ENCODE measurements at places on chromosomes 3 and 15.

- DNase-seq, result no peak
Observed at GRCh38 chr3:43372007-43372740, 85.8 kb downstream of the SNRK start.

GRCh38 chr3:159654183-159655134, 334.2 kb upstream of the IL12A start:
- no peak for DNase-seq

DNA sequence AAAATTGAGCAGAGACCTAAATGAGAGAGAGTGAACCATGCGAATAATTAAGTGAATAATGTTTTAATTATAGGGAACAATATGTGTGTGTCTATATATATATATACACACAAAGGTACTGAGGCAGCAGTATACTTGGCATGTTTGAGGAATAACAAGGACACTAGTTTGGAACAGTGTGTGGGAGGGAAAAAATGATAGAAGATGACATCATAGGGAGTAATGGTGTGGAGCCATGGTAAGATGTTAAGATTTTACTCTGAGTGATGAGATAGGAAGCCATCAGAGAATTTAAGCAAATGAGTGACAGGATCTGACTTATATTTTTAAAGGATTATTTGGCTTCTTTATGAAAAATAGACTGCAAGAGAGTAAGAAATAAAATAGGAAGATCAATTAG, 29.1 kb downstream of the DTWD1 start:
- no peak for DNase-seq

GRCh38 chr3:160796813-160797164, 40.8 kb downstream of the PPM1L start:
- no peak for DNase-seq

- DNase-seq, result no peak
Observed at GRCh38 chr15:46773016-46773415, 944.3 kb upstream of the SEMA6D start.

DNA sequence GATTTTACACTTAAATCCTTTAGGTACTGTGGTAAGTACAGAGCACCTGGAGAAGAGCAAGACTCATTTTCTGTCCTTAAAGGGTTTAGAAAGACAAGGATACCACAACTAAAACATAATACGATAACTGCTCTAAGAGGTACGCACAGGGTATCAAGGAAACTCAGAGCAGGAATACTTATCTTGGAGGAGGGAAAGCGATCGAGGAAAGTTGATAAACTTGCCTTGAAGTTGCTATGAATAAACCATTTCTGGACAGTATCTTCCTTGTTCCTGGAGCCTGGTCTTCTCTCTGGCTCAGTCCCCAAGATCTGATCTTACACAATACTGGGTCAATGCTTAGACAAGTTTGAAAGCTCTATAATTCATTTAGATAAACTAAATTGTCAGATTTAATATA, 17.6 kb upstream of the GATM start:
- DNase-seq, result no peak

DNA sequence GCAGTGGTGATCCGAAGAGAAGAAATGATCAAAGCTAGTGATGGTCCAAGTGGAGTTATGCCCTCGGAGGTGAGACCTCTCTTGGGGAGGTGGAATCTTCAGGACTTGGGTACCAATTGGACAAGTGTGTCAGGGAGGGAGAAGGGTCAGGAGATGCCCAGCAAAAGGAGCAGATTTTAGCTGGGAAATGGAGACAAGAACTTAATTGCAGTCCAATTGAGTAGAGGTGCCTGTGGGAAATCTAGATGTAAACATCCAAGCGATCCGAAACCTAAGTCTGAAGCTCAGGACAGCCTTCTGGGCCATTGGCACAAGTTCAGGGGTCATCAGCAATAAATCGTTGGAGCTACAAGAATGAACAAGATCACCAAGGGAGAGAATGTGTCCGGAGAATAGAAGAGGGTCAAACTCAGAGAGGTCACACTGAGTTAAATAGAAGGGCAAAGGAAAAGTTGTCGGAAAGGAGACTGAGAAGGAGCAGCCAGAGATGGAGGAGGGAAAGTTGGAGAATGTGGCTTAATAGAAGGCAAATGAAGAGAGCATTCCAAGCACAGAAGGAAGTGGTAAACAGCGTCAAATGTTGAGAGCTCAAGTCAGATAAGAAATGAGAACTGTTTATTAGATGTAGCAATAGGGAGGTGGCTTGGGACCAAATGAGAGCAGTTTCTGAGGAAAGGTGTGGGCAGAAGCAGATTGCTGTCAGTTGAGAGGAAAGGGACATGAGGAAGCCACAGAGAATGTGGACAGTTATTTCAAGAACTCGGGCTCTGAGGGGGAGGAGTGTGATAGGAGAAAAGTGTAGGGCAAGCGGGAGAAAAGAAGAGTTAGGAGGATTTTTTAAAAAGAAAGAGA, 64.2 kb upstream of the FNDC3B start:
- DNase-seq, result no peak

GRCh38 chr3:42746455-42747450, 26.3 kb downstream of the CCDC13 start:
- DNase-seq, result no peak

DNA sequence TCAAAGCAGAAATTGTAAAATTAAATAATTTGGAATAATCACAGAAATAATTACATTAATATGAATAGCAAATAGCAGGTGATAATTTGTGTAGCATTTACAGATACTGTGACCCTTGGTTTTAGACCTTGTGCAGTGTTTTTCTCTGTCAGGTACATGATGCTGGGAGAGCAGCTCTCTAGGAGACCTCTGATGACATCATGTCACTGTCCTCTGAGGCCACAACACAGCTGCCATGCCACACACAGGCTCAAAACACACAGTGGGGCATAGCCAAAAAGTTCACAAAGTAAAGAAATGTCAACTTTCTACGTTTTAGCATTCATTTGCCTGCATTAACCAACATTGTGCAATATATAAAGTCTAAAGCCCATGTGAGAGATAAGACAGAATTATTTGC, 71.8 kb upstream of the ZBTB20 start:
- DNase-seq, result no peak

DNA sequence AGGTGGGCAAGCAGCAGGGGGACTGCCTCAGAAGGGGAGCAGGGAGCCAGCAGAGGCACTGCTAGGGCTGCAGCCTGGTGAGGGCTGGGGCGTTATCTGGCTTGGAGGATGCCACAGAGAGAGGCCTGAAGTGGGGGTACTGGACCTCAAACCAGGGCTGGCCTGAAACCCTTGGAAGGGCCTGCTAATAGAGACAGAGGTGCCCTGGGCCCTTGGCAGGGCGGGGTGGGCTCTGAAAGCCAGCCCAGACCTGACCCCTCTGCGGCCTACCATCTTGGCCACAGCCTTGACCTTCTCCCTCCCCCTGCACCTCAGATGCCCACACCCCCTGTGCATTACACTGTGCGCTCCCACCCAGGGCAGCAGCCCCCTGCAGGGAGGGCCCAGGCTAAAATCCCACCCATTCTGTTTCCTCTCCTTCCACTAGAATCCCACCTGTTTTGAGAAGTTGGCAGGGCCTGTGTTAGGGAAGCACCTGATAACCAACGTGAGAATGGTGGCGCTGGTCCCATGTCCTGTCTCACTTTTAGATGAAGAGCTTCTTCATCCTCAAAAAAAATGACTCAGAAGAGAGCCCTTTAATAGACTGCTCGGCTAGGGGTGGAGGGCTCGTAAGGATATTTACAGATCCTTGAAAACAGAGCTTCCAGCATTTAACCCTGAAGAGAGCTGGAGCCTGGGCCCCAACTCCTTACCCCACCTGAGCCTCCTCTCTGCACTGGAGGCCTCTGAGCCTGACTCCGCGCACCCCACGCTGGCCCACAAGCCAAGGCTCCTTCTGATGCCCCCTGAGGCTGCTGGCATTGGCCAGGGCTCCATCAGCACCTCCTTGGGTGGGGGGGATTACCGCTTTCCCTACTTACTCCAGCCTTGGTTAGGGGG, 29.8 kb downstream of the LOXL1 start:
- no peak for DNase-seq

- no peak for DNase-seq
Observed at GRCh38 chr15:89828281-89829145, 13.9 kb upstream of the ANPEP start.

DNA sequence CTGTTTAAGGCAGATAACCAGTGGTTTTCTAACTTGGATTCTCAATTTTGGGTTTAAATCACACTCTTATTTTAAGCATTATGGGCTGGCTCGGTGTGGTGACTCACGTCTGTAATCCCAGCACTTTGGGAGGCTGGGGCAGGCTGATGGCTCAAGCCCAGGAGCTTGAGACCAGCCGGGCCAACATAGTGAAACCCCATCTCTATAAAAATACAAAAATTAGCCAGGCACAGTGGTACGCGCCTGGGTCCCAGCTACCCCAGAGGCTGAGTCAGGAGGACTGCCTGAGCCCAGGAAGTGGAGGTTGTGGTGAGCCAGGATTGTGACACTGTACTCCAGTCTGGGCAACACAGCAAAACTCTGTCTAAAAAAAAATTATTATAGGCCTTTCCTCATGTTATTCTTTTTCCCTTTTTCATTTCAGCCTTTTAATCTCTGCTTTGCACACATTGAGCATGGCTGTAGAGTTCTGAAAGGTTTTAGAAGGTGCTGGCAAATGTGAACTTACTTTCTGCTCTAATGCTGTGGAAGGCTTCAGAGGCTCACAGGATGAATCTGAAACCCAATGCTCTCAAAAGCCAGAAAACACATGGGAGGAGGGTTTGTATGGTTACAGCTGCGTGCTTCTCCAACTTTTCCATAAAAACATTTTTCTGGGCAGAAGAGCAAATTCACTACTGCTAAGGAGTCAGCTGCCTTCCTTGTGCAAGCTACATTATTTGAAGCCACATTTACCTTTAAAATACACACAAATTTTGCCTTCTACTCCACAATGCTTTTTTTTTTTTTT, 32.5 kb downstream of the CHAC1 start:
- peak; percentile 12 for DNase-seq

GRCh38 chr3:152071924-152072323, 196.8 kb upstream of the MBNL1 start:
- no peak for DNase-seq

DNA sequence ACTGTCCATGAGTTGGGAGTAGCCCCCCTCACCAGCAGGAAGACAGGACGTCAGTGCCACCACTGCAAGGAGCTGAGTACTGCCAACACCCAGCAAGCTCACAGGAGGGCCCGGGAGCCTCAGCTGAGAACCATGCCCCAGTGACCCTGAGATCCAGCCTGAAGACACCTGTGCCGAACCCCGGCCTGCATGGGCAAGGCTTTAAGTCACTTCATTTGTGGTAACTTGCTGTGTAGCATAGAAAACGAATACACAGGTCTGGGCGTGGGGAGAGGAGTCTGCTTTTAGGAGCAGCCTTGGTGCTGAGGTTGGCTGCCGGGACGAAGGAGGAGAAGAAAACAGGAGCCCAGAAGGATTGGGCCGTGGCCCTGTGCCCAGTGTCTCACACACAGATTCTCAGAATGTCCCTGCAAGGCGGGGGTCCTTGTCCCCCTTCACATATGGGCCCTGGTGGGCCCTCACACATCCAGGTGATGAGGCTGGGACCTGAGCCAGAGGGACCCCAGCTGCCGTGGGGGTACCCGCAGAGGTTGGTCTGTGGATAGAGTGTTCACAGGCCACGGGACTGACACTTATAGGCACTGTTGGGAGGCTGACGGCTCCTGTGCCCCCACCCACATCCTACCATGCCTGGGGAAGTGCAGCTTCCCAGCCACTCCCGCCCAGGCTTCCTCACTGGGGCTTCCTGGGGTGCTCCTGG, 85.3 kb downstream of the PLXNA1 start:
- DNase-seq, result no peak

GRCh38 chr3:43000387-43000786, 21.3 kb downstream of the GASK1A start:
- DNase-seq, result no peak

GRCh38 chr3:123342631-123343080, 106.2 kb downstream of the ADCY5 start:
- no peak for DNase-seq

- DNase-seq, result no peak
Observed at GRCh38 chr3:153513236-153513635, 351.2 kb downstream of the RAP2B start.

DNA sequence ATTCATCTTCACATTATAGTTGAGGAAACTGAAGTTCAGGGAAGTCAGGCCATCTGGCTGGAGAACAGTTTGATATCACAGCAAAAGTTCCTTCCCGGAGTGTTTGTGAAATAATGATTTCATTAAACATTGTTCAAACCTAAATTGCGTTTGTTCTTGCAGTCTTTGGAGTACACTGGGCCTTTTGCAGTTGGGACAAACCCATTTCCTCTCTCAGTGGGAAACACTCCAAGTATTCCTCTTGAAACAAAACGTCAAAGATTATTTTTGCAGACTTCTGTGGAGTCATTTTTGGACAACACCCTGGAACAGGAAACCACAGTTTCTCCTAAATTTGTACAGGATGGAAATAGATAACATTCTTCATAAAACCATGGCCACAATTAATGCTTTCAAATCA, 287.5 kb downstream of the PTPRG start:
- peak; percentile 65 for DNase-seq

- DNase-seq, result no peak
Observed at GRCh38 chr15:29322415-29322814, 52.8 kb upstream of the NSMCE3 start.

DNA sequence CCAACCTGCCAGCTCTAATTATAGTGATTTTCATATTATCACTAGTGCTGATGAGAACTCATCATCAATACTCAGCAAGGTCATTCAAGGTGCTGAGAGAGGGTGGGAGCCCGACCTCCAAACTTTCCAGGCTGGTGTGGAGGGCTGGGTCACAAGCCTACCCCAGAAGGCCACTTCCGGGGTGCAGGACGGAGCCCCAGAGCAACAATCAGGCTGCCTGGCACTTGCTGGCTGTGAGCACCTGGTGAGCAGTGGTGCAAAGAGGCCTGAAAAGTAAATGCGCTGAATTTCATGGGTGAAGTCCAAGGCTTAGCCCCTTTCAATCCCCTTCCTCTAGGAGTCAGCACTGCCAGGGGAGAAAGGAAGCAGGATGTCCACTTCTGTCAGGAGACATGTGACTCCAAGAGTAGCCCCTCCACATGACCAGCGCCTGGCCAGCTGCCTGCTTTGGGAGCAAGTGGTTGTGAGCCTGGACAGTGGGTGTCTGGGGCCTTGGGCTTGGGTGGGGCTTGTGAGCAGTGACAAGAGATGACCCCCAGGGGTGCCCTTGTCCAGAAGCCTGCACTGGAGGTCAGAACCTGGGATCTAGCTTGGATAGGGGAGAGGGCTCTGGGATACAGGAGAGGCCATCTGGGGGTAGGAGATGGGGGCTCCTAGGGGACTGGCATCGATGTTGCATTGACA, 165.0 kb upstream of the TLE3 start:
- DNase-seq, result no peak

DNA sequence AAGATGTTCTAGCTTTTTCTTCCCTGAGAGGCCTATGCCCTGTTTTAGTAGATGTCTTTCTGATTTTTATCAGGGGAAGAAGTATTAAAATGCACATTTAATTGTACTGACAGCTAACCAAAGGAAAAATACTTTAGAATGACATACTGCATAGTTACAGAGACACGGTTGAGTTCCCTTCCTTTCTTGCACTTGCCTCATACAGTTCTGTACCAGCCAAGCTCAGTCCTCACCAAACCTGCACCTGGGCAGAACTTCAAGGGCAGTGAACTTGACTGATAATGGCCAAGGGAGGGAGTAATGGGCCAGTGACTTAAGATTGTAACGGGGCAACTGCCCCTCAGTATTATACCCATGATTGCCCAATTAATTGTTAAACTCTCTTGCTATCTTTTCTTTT, 34.1 kb upstream of the RASGRP1 start:
- no peak for DNase-seq

- DNase-seq, result no peak
Observed at GRCh38 chr15:48962662-48963523, 826 bp downstream of the SHC4 start.

- DNase-seq, result peak; percentile 91
Observed at GRCh38 chr15:56040081-56041035, 46.9 kb upstream of the NEDD4 start.
